Fibroblast of pulmonary artery (primary cell): ENCODE measurements at places on chromosomes 4 and X.

GRCh38 chr4:95563638-95564337 lies 15.0 kb upstream of the UNC5C start:
- DNase-seq: no peak

DNA sequence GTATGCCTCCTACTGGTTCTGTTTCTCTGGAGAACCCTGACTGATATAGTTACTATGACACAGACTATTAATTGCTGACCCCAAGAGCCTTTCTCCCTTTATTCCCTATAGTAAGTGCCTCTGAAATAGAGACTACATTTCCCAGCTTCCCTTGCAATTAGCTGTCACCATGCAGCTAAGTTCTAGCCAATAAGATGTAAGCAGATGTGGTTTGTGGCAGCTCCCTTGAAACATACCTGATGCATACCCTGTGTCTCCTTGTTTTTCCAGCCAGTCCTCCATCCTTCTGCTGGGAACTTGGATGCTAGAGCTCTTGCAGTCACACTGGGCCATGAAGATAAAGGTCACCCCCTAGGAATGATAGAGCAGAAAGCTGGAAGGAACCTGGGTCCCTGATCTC lies 9.7 kb upstream of the TMEM165 start:
- DNase-seq: peak; percentile 49

DNA sequence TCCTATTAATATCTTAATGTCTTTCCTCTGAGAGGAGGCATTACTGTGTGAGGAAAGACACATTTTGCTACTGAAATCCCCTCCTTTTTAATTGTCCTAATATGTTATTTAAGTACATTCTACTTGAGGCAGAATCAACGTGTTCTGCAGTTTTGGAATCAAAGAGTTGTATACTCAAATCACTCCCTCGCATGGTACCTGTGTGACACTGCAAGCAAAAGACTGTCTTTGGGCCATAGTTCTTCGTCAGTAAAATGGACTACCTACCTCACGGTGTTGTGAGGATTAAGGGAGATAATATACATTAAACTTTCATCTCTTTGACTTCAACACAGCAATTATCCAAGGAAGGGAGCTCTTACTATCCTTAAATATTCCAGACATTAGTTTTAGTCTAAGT lies 61.5 kb downstream of the TIGD2 start:
- DNase-seq: no peak

GRCh38 chr4:166421556-166422156 lies 548.6 kb downstream of the TLL1 start:
- peak; percentile 74 for DNase-seq

DNA sequence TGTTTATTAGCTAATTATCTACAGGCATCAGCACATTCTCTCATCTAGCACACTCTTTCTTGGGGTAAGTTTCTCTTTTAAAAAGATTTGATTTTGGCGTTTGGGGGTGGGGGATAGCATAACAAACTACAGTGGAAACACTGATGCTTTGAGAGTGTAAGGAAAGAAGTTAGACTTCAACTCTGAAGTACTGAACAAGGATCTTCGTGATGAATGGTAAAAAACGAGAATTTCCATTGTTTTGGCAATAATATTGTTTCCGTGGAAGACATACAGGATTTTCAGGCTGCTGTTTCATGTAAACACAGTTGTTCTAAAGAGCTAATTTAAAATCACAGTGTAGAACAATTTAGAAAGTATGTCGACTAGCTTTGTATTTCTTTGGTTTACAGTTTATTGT lies 451 bp downstream of the LPAR4 start:
- DNase-seq: peak; percentile 0

- DNase-seq: no peak
Measured at GRCh38 chr4:103415801-103416200, 217.7 kb upstream of the CENPE start.

- DNase-seq: no peak
Measured at GRCh38 chrX:7730071-7730470, 112.9 kb upstream of the VCX start.

GRCh38 chr4:159382856-159383561 lies 280.1 kb downstream of the RAPGEF2 start:
- DNase-seq: peak; percentile 25

DNA sequence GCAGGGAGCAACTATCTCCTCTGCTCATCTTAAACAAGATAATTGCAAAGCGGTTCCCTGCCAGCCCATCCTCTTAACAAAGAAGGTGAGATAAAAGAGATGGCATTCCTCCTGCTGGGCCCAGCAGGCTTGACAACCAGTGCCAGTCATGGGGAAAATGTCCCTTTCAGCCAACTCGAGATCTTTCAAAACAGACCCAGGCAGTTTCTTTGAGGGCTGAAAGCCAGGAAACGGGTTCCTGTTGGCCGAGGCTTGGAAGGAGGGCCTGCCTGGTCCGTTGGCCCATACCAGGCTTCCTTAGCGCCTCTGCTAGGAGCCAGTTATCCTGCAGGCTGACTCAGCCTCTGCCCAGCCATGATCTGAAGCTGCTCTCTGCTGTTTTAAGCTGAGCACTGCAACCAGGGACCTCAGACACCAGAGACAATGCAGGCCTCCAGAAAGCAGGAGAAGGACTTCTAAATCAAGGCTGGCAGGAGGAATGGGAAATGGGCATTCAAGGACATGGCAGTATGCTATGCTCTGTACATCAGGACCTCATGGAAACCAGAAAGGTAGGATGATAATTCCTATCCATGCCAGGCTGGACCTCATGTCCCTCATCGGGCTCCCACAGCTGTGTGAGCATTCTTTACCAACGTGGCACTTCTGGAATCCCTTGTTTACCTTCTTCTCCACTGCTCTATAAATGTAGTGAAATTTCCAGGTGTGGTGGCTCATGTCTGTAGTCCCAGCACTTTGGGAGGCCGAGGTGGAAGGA lies 42.4 kb upstream of the SLC2A9 start:
- peak; percentile 95 for DNase-seq

GRCh38 chr4:85952972-85953650 lies 406.7 kb downstream of the MAPK10 start:
- peak; percentile 20 for DNase-seq

GRCh38 chr4:152599095-152599494 lies 63.2 kb upstream of the FBXW7 start:
- no peak for DNase-seq

DNA sequence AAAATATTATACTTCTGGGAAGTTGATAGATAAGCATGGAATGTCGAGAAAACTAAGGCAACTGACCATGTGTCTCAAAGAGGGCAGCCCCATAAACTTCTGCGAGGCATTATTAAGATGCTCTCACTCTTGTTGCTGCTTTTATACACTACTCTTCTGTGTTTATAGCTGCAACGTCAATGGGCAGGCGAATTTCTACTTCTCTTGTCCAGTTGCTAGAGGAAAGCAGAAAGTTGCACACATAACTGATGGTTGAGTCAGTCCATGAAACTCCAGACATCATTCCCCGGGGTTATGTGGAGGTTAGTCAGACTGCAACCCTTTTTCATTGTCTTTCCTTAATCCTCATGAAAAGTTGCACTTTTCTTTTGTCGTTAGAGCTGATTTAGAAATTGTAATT lies 39.8 kb downstream of the VCX3B start:
- DNase-seq: peak; percentile 77

GRCh38 chr4:110289601-110290100 lies 91.2 kb upstream of the ELOVL6 start:
- no peak for DNase-seq
